ENCODE measurements at places on chromosomes 3 and 15.

DNA sequence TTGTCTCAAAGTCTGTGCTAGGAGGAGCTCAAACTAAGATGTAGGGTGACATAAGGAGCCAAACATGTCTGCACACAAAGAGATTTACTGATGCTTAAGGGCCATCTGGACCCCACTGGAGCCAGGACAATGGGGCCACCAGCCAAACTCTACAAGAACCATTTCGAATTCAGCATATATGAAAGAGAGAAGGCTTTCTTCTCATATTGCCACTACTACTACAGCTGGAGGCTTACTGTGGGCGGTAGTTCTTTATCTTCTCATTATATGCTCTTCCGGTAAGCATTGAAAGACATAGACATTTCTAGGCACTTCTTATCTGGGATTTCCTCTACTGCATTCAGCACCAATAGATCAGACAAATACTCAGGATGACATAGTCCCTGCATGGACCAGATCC is 404.4 kb upstream of the PROK2 start:
- no peak overlapping the region for H3K4me3 ChIP-seq
- peaks cover 4% of the 10 kb centered on the region for H3K27me3 ChIP-seq
- no peak for DNase-seq

DNA sequence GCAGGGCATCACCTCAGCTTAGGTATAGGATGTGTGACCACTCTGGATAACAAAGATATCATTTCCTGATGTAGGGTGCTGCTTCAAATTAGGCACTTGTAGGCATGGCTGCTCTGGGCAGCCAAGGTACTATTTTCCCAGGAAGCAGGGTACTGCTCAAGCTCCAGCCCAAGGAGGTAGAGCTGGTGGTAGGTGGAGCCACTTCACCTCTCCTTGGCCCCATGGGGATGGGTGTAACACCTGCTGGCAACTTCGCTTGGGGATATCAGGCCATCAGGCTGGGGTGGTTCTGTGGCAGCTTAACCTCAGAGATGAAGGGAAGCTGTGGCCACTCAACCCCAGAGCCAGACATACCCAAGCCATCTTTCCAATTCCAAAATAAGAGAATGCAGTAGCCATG is 147.1 kb upstream of the IGF1R start:
- H3K4me3 ChIP-seq: no peak overlapping the region
- H3K27me3 ChIP-seq: peaks cover 35% of the 10 kb centered on the region
- H3K36me3 ChIP-seq: no peaks in the 10 kb centered on the region
- H3K27ac ChIP-seq: no peak overlapping the region
- H3K4me1 ChIP-seq: no peaks in the 10 kb centered on the region

- DNase-seq: no peak
Observed at GRCh38 chr3:9111417-9111816, 138.0 kb downstream of the SRGAP3 start.

DNA sequence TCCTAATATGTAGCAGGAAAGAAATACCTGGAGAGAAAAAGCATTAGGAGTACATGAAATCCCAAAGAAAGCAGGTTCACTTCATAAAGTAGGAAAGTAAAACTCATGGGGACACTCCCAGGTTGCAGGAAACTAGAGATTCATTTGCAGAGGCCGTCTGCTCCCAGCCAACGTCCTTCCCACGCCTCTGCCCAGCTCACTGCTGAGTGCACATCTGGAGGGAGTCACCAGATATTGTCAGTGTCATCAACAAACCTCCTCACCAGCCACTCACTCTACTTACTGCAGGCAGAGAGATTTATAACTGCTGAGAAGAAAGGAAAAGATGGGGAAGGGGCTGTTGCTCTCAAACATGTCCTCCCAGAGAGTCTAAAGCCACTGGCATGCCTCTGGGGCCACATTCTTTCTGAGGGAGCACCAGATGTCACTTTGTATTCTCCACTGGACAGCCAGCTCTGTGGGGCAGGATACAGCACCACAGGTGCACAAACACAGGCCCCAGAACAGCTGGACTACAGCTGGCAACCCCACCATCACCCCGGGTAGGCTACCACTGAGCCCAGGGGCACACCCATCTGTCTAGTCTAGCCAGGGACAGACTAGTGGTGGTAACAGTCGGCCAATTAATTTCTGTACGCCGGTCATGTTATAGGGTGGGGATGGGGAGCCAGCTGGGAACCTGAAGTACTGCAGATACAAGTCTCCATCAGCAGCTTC is 64.5 kb downstream of the NPTN start:
- H3K4me1 ChIP-seq: peaks cover 8% of the 10 kb centered on the region
- DNase-seq: no peak
- H3K36me3 ChIP-seq: peaks cover 16% of the 10 kb centered on the region
- H3K27me3 ChIP-seq: no peaks in the 10 kb centered on the region

- H3K27ac ChIP-seq: no peak overlapping the region
- peaks cover 2% of the 10 kb centered on the region for H3K36me3 ChIP-seq
- no peaks in the 10 kb centered on the region for H3K27me3 ChIP-seq
- no peaks in the 10 kb centered on the region for H3K4me1 ChIP-seq
- no peak for DNase-seq
Observed at GRCh38 chr3:115077501-115078250, 69.4 kb downstream of the ZBTB20 start.

DNA sequence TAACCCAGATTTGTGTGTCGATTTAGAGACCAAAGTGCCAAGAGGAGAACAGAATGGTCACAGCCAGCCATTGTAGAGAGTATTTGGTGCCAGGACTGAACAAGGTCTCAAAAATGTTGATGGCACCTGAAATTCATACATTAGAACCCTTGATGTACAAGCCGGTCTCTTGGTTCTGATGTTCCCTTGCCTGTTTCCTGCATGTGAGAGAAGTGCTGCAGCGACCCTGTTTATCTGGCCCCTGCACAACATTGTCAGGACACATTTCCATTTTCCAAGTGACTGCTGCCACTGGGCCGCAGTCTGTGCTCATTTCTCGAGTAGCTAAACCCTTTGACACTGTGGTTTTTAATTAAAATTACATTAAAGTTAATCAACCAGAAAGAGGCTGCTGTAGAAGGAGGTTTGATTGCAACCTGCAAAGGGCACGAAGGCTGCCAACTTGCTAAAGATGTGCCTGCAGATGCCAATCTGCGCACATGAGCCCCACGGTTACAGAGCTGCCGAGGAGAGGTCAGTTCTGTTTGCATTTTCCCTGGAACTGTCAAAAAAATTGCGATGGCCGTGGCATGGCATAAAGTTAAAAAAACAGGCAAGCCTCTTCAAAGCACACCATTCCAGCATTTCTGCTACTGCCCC is 136.4 kb upstream of the CMC1 start:
- DNase-seq: no peak
- no peak overlapping the region for H3K4me3 ChIP-seq

DNA sequence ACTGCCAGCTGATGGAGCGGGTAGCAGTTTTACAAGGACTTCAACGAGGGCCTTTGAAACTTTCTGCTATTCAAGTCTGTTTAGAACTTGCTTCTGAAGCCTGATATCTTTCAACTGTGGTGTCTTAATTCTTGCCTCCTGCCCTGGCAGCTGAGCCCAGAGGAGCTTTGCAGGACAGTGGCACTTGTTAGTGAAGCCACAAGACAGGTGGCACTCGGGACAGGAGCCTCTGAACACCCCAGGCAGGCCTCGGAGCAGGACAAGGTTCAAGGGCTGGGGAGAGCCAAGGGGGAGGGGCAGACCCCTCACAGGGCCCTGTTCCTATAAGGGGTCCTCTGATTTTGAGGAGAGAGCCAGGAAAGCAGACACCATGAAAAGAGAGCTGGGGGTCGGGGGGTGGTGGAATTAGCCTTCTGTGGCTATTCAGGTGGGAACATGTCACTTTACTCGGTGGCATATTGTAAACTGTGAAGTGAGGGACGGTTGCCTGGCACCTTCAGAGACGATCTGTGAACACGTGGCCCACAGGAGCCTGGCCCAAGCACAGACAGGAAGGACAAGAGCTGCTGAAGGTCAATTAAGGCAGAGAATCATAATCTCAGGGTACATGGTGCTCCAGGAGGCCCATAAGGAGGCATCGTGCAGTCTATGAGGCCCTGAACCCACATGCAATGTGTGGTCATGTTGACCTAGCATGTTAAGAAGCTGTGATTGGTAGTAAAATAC is 30.1 kb upstream of the KY start:
- DNase-seq: no peak
- H3K4me1 ChIP-seq: no peaks in the 10 kb centered on the region
- no peaks in the 10 kb centered on the region for H3K36me3 ChIP-seq
- H3K27me3 ChIP-seq: peaks cover 3% of the 10 kb centered on the region
- H3K4me3 ChIP-seq: no peak overlapping the region
- H3K27ac ChIP-seq: no peak overlapping the region

DNA sequence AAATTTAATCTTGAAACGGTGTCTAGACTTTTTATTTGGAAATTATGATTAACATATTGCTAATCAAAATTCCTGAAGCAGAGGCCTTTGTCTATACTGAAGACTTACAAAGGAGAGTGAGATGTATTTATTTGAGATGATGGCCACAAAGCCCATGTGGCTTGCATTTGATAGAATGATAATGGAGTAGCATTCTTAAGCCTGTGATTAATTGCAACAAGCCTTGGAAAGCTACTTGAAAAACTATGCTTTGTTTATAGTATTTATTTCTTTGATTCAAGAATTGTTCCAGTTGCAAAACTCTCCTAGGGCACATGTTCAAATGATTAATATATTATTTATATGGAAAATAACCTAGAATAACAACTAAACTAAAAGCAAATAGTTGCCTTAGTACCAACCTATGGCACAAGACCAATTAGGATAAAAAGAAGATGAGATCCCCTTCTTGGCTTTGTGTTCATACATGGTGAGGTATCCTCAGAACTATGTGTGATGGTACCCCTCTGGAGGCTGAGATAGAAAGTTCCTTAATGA is 244.1 kb upstream of the TBL1XR1 start:
- no peaks in the 10 kb centered on the region for H3K27me3 ChIP-seq
- H3K27ac ChIP-seq: no peak overlapping the region
- no peak for DNase-seq
- no peaks in the 10 kb centered on the region for H3K4me1 ChIP-seq
- H3K36me3 ChIP-seq: no peaks in the 10 kb centered on the region

- no peak overlapping the region for H3K4me3 ChIP-seq
- peaks cover 7% of the 10 kb centered on the region for H3K4me1 ChIP-seq
- no peak overlapping the region for H3K27ac ChIP-seq
- DNase-seq: no peak
Observed at GRCh38 chr15:81085213-81085612, 48.9 kb upstream of the CFAP161 start.

DNA sequence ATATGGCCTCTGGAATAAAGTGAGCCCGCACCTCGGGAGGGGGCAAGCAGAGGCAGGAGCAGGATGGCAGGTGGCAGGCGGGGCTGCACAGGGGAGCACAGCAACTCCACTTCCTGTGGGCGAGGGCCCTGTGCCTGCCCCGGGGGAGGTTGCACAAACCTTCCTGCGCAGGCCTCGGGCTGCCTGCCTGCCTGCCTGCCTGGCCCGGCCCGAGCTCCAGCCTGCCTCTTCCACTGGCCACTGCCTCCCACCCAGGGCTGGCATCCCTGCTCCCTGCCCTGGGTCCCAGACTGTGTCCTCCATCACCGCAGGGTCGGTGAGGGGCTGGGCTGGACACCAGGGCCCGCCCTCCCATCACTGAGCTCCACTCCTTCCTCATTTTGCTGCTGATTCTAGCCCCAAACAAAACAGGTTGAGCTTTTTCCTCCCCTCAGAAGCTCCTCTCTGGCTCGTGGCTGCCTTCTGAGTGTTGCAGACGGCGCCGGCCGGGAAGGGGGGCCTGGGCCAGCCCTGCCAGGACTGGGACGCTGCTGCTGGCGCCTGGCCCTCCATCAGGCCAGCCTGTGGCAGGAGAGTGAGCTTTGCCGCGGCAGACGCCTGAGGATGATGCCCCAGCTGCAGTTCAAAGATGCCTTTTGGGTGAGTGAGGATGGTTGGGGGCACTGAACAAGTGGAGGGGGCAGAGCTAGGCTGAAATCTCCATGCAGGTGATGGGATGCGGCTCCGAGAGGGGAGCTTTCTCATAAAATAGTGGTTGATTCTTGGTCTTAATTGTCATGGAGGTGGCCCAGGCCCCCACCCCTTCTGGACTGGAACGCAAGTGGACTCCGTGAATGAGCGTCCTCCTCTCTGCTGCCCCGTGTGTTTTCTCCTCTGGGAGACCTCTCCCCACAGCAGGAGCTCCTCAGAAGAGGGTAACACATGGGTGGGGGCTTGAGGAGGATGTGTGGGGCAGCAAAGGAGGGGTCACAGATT is at the start of gene PSTPIP1:
TSS of gene PSTPIP1 (plus strand) at position 156 of the 975 bp plus-strand sequence. CDS start at position 604, 448 bp downstream.
- peaks cover 73% of the 10 kb centered on the region for H3K4me1 ChIP-seq
- peaks cover 28% of the 10 kb centered on the region for H3K36me3 ChIP-seq
- peak within 1 kb of the TSS; percentile 95 for H3K27ac ChIP-seq
- peak; percentile 84 for DNase-seq
- no peaks in the 10 kb centered on the region for H3K27me3 ChIP-seq

DNA sequence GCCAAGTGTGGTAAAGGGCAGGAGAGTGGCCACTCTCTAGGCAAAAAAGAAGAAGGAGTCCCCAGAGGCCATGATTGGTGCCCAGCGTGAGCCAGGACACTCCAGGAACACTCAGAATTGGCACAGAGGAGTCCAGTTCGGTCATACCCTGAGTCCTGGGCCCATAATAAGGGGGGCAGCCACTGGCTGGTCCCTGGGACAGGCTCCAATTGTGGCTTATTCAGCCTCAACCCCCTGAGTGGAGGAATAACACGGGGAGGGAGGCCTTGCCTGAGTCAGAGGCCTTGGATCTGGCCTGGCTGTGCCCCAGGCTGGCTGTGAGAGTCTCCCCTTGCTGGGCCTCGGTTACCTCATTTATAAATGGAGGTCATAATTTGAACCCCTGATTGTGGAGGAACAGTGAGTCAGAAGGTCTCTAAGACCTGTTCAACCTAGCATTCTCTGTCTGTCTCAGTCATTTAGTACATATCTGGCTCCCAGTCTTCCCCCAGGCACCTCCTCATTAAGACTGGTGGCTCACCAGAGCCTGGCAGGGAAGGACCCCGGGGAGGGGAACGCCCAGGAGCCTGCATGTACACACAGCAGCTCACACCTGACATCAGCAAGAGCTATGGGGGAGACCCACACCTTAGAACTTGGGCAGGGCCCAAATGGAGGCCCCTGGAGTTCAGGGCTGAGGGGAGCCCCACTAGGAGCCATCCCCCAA is 95.9 kb upstream of the ATP2B2 start:
- peaks cover 37% of the 10 kb centered on the region for H3K4me1 ChIP-seq
- H3K27me3 ChIP-seq: peaks cover 68% of the 10 kb centered on the region
- no peaks in the 10 kb centered on the region for H3K36me3 ChIP-seq
- DNase-seq: no peak

- H3K4me1 ChIP-seq: no peaks in the 10 kb centered on the region
- no peak for DNase-seq
- no peak overlapping the region for H3K4me3 ChIP-seq
- no peak overlapping the region for H3K27ac ChIP-seq
- H3K27me3 ChIP-seq: peaks cover 70% of the 10 kb centered on the region
Observed at GRCh38 chr3:186679151-186679550, 13.3 kb downstream of the HRG start.

GRCh38 chr3:147838652-147839051 is 429.5 kb downstream of the ZIC1 start:
- H3K4me3 ChIP-seq: no peak overlapping the region
- H3K27me3 ChIP-seq: no peaks in the 10 kb centered on the region
- H3K27ac ChIP-seq: no peak overlapping the region

DNA sequence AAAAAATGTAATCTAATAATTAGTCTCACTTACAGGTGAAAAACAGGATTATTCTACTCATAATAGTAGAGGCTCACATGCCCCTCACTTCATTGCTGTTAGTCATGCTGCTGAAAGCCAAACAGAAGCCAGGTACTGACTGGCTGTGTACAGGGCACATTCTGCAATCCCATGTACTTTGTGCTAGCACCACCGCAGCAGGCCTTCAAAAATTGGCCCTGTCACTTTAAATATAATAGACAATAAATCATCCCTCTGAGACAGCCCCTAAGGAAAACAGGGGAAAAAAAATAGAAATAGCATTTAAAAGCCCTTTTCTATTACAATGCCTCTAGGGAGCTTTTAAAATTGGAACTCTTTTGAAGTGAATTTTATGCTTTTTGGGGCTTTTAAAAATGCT is 723.8 kb downstream of the TUSC7 start:
- no peak overlapping the region for H3K27ac ChIP-seq
- H3K36me3 ChIP-seq: no peaks in the 10 kb centered on the region
- no peaks in the 10 kb centered on the region for H3K4me1 ChIP-seq
- H3K27me3 ChIP-seq: no peaks in the 10 kb centered on the region
- DNase-seq: no peak

Measured in activated naive CD4-positive, alpha-beta T cell treated with anti-CD3 and anti-CD28 coated beads, Interleukin-2, amount 10 ng/mL, durations not matched to agents 7 days and 5 days (primary cell).